ENCODE measurements at places on chromosomes 1 and 21. TPM values are rescaled to one million over a fixed set of nuclear protein-coding genes. Genes with fewer than 3 reads are reported as not detected.

The ITPKB gene
- 28.4 TPM for total RNA-seq

The NEK2 gene
- total RNA-seq = 0.35 TPM

The TMEM240 gene
- 11.1 TPM for total RNA-seq

The LCE4A gene
- not detected for total RNA-seq

The EPHA8 gene
- total RNA-seq = not detected

The PTPN14 gene
- 63.8 TPM for total RNA-seq

The OR2L13 gene
- total RNA-seq = not detected

The SYT2 gene
- total RNA-seq = not detected

The FALEC gene
- not detected for total RNA-seq

The DPH5 gene
- 26.7 TPM for total RNA-seq

- H3K4me3 ChIP-seq = no peak overlapping the region
- H3K36me3 ChIP-seq = no peaks in the 10 kb centered on the region
- no peak for DNase-seq
- H3K4me1 ChIP-seq = no peaks in the 10 kb centered on the region
These were observed 334.7 kb downstream of the AMY1C start for GRCh38 chr1:104084380-104084779.

- H3K36me3 ChIP-seq = no peaks in the 10 kb centered on the region
- H3K27me3 ChIP-seq = no peaks in the 10 kb centered on the region
- H3K4me1 ChIP-seq = peaks cover 4% of the 10 kb centered on the region
- no peak for DNase-seq
- peak overlapping the region; percentile 3 for H3K27ac ChIP-seq
- H3K4me3 ChIP-seq = no peak overlapping the region
These were observed 124.9 kb upstream of the TNFSF4 start for GRCh38 chr1:173332026-173332425.

- H3K27ac ChIP-seq = no peak overlapping the region
- H3K4me1 ChIP-seq = no peaks in the 10 kb centered on the region
- no peaks in the 10 kb centered on the region for H3K27me3 ChIP-seq
- no peak for DNase-seq
- no peak overlapping the region for H3K4me3 ChIP-seq
- H3K36me3 ChIP-seq = no peaks in the 10 kb centered on the region
These were observed 21.9 kb downstream of the DLGAP3 start for GRCh38 chr1:34907487-34908090.

GRCh38 chr1:222387007-222387814 is 160.7 kb downstream of the HHIPL2 start:
- H3K36me3 ChIP-seq = no peaks in the 10 kb centered on the region
- no peaks in the 10 kb centered on the region for H3K4me1 ChIP-seq
- H3K27ac ChIP-seq = no peak overlapping the region
- H3K4me3 ChIP-seq = no peak overlapping the region

- no peaks in the 10 kb centered on the region for H3K27me3 ChIP-seq
- H3K4me1 ChIP-seq = no peaks in the 10 kb centered on the region
- H3K36me3 ChIP-seq = no peaks in the 10 kb centered on the region
- no peak for DNase-seq
These were observed 113.6 kb upstream of the TMEM51 start for GRCh38 chr1:15039901-15040300.

- no peaks in the 10 kb centered on the region for H3K36me3 ChIP-seq
- no peaks in the 10 kb centered on the region for H3K4me1 ChIP-seq
- H3K4me3 ChIP-seq = no peak overlapping the region
- H3K27me3 ChIP-seq = no peaks in the 10 kb centered on the region
- DNase-seq = no peak
These were observed 9.6 kb downstream of the IGSF9 start for GRCh38 chr1:159935719-159936272.

GRCh38 chr1:118298397-118298796 is 113.4 kb upstream of the SPAG17 start:
- H3K4me1 ChIP-seq = no peaks in the 10 kb centered on the region
- no peak overlapping the region for H3K27ac ChIP-seq
- no peaks in the 10 kb centered on the region for H3K27me3 ChIP-seq
- no peak for DNase-seq
- H3K36me3 ChIP-seq = no peaks in the 10 kb centered on the region

DNA sequence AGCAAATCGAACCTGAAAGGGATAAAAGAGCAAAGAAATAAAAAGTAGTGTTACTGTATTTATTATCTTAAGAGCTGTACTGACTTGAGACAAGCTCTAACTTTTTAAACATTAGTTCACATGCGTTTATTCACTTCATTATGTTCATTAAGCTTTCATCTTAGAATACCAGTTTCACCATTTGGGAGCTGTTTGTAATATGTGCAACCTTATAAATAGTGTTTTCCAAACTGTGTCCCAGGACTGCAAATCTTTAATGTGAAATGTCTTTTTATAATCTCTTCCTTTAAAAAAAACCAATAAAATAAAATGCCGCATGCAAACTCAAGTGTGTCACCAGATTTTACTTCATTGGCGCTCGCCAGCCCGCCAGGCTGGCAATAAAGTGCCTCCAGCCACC is 28.3 kb downstream of the LGALS8 start:
- H3K27me3 ChIP-seq = no peaks in the 10 kb centered on the region
- no peaks in the 10 kb centered on the region for H3K4me1 ChIP-seq
- no peak overlapping the region for H3K4me3 ChIP-seq
- no peak for DNase-seq
- no peak overlapping the region for H3K27ac ChIP-seq
- peaks cover 55% of the 10 kb centered on the region for H3K36me3 ChIP-seq

DNA sequence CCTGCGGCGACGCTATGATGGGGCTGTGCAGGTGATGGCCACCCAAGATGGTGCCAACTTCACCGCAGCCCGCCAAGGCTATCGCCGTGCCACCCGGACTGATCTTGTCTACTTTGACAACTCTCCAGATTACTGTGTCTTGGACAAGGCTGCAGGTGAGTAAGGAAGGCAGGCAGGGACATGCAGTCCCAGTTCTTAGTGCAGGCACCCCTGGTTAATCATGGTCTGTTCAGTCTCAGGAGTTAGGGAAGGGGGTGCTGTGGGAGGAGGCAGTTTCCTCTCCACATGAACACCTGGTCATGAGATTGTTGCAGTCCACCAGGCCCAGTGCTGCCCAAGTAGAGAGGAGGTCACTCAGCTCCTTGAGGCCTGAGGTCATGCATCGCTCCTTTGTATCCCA is 8.5 kb downstream of the WNT2B start:
- no peaks in the 10 kb centered on the region for H3K27me3 ChIP-seq
- H3K4me1 ChIP-seq = no peaks in the 10 kb centered on the region
- DNase-seq = no peak
- H3K27ac ChIP-seq = no peak overlapping the region
- H3K36me3 ChIP-seq = peaks cover 4% of the 10 kb centered on the region
- no peak overlapping the region for H3K4me3 ChIP-seq

DNA sequence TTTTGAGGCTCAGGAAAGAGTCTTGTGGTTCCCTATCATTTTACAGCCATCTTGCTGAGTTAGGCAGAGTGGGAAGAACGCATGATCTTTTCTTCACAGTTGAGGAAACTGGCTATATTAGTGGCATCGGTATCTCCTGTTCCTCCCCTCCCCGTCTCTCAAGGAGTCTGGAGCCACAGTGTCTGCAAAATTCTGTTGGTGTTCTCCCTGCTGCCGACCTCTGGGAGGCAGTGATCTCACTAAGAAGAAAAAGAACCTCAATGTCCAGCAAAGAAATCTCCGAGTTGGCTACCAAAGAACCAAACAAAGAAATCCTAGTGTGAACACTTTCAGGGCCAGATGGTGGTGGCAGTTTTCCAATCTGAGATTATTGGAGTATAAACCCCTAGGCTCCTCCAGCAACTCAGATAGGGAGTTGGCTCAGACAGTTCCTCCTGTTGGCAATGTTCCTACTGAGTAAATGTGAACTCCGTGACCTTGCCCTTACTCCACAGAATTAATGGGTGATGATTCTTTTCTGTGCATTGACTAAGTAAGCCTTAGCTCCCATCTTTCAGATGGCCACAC is 41.2 kb downstream of the PRAMEF20 start:
- no peak overlapping the region for H3K27ac ChIP-seq
- no peak for DNase-seq
- no peaks in the 10 kb centered on the region for H3K36me3 ChIP-seq

GRCh38 chr1:99942723-99943122 is 27.1 kb upstream of the SLC35A3 start:
- no peaks in the 10 kb centered on the region for H3K36me3 ChIP-seq
- DNase-seq = no peak
- H3K4me3 ChIP-seq = no peak overlapping the region

DNA sequence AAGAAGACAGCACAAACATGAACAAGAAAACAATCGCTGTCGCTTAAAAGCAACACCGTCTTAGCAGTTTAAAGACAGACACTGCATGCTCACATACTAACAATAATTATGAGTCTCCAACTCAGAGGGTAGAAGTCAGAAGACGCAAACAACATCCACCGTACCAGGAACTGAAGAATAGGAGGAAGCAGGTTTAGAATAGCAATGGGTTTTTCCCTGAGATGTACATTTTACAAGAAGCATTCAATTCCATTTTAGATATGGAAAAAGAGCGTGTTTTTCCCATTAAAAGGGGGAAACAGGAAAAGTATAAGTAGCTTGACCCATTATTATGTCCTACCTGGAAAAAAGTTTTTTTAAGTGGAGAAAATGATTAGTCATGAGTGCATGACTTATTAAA is 34.5 kb upstream of the KCNE1 start:
- H3K4me3 ChIP-seq = no peak overlapping the region
- H3K27me3 ChIP-seq = no peaks in the 10 kb centered on the region
- no peaks in the 10 kb centered on the region for H3K36me3 ChIP-seq

GRCh38 chr21:39980241-39980820 is 113.1 kb downstream of the PCP4 start:
- no peak overlapping the region for H3K27ac ChIP-seq
- no peak for DNase-seq
- no peaks in the 10 kb centered on the region for H3K36me3 ChIP-seq
- no peak overlapping the region for H3K4me3 ChIP-seq

DNA sequence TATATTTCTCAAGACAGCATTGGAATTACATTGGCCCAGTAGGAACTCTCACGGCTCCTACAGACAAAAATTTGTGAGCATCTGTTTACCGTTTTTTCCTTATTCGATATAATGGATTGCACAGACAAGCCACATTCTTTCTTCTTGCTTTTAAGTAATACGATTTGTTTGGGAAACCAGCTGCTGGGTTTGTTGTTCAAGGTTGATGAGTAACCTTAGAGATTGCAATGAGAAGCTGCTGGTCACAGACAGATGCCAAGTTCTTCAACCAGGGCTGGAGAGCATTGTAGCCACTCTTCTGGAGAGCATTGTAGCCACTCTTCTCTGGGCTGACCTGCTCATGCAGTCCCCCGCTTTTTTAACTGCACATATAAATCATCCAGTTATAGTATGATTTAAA is 1.4 kb upstream of the MIA3 start:
- H3K4me3 ChIP-seq = no peak overlapping the region
- no peak for DNase-seq
- no peak overlapping the region for H3K27ac ChIP-seq
- no peaks in the 10 kb centered on the region for H3K27me3 ChIP-seq

- no peak overlapping the region for H3K4me3 ChIP-seq
- H3K27ac ChIP-seq = no peak overlapping the region
- no peaks in the 10 kb centered on the region for H3K4me1 ChIP-seq
- H3K27me3 ChIP-seq = no peaks in the 10 kb centered on the region
- H3K36me3 ChIP-seq = no peaks in the 10 kb centered on the region
These were observed 32.3 kb downstream of the KIAA2013 start for GRCh38 chr1:11893907-11894251.

DNA sequence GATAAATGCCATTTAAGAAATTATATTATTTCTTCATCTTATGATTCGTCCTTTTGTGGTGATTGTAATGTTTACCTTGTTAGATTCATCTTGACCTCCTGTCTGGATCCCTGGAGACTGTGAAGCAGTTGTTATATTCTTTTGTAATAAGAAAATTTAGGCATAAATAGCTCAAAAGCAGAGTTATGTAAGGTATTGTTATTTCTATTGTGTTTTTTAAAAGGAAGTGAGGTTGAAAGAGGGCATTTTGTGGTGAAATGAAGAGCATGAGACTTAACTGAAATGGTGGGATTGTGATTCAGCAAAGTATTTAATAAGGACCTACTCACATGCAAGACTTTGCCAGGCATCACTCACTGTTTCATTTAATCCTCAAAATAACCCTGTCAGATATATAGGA is 104.0 kb downstream of the PDE4B start:
- no peak overlapping the region for H3K27ac ChIP-seq
- no peaks in the 10 kb centered on the region for H3K36me3 ChIP-seq
- H3K4me3 ChIP-seq = no peak overlapping the region
- H3K4me1 ChIP-seq = no peaks in the 10 kb centered on the region

DNA sequence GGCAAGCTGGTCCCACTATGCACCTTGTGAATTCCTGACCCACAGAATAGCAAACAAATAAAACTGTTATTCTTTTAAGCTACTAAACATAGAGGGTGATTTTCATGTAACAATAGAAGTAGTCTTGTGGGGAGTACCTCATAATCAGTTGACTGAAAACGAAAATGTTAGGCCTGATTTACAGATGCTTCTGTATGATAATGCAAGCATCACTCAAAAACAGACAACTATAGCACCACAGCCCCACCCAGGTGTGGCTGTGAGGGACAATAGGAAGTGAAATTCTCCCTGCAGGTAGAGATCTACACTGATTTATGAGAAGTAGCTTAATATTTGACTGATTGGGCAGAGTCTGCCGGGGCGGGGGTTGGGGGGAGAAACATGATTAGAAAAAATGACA is 26.5 kb upstream of the KRTAP19-8 start:
- H3K4me3 ChIP-seq = no peak overlapping the region
- H3K27me3 ChIP-seq = no peaks in the 10 kb centered on the region
- H3K27ac ChIP-seq = no peak overlapping the region
- no peak for DNase-seq

- H3K4me3 ChIP-seq = no peak overlapping the region
- H3K27ac ChIP-seq = no peak overlapping the region
- no peaks in the 10 kb centered on the region for H3K27me3 ChIP-seq
- no peaks in the 10 kb centered on the region for H3K4me1 ChIP-seq
These were observed 88.1 kb upstream of the RUNX3 start for GRCh38 chr1:25018110-25018735.

- no peaks in the 10 kb centered on the region for H3K36me3 ChIP-seq
- H3K4me3 ChIP-seq = no peak overlapping the region
- no peak overlapping the region for H3K27ac ChIP-seq
These were observed 314.3 kb downstream of the HHIPL2 start for GRCh38 chr1:222233444-222234158.

DNA sequence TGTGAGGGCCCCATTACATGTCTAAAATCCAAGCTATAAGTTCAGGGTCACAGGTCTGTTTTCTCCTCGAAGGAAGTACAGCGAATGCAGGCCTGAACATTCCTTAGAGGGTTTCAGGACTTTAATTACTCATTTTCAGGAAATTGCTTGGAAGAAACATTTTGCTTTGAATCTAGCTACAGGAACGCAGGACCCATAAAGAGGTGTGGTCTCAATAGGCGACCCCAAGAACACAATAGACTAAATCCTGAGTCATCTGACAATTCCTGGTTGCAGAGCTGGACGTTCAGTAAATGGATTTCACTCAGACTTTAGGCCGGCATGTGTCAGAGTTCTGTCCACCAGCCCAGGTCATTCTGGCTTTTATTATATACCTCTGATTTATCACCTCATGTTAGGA is 1.0 kb upstream of the ERG start:
- H3K4me3 ChIP-seq = peak overlapping the region; percentile 6
- peak overlapping the region; percentile 78 for H3K27ac ChIP-seq
- H3K36me3 ChIP-seq = no peaks in the 10 kb centered on the region

- no peaks in the 10 kb centered on the region for H3K27me3 ChIP-seq
- no peaks in the 10 kb centered on the region for H3K36me3 ChIP-seq
- H3K27ac ChIP-seq = no peak overlapping the region
- peaks cover 16% of the 10 kb centered on the region for H3K4me1 ChIP-seq
- no peak for DNase-seq
- H3K4me3 ChIP-seq = no peak overlapping the region
These were observed 2.4 kb downstream of the RPS6KC1 start for GRCh38 chr1:213053455-213053854.
